Esophagus squamous epithelium (tissue), 5 donors: ENCODE measurements at places on chromosomes 6 and 20. TPM values are rescaled to one million over a fixed set of nuclear protein-coding genes. Genes with fewer than 3 reads are reported as not detected.

The PSORS1C1 gene
- 2.7 TPM for total RNA-seq

The PKHD1 gene
- 0.04 TPM for total RNA-seq

The SAMD3 gene
- total RNA-seq: 3.8 TPM

The ZC2HC1B gene
- not detected for total RNA-seq

The VNN1 gene
- total RNA-seq: 5.4 TPM
